ENCODE measurements at places on chromosomes 7 and 10. TPM values are rescaled to one million over a fixed set of nuclear protein-coding genes. Genes with fewer than 3 reads are reported as not detected.

GRCh38 chr7:105985672-105986215 is 22.7 kb downstream of the CDHR3 start:
- H3K4me3 ChIP-seq, result no peak overlapping the region
- H3K36me3 ChIP-seq, result peaks cover 2% of the 10 kb centered on the region
- DNase-seq, result no peak
- no peak overlapping the region for H3K27ac ChIP-seq
- peaks cover 20% of the 10 kb centered on the region for H3K4me1 ChIP-seq
- peaks cover 24% of the 10 kb centered on the region for H3K27me3 ChIP-seq

DNA sequence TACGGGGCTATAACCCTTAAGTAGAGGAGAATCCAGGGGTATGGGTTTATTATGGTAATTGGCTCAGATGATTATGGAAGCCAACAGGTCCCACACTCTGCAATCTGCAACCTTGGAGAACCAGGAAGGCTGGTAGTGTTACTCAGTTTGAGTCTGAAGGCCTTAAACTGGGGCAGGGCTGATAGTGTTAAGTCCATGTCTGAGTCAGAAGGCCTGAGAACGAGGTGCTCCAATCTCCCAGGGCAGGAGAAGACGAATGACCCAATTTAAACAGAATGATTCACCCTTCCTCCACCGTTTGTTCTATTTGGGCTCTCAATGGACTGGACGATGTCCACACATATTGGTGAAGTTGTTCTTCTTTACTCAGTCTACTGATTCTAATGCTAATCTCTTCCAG is 244.5 kb upstream of the PTER start:
- no peak for DNase-seq
- no peaks in the 10 kb centered on the region for H3K4me1 ChIP-seq

GRCh38 chr10:47261121-47261520 is 38.9 kb upstream of the GDF10 start:
- peaks cover 37% of the 10 kb centered on the region for H3K4me1 ChIP-seq
- no peaks in the 10 kb centered on the region for H3K36me3 ChIP-seq
- no peaks in the 10 kb centered on the region for H3K27me3 ChIP-seq
- H3K4me3 ChIP-seq, result no peak overlapping the region
- no peak overlapping the region for H3K27ac ChIP-seq
- no peak for DNase-seq

DNA sequence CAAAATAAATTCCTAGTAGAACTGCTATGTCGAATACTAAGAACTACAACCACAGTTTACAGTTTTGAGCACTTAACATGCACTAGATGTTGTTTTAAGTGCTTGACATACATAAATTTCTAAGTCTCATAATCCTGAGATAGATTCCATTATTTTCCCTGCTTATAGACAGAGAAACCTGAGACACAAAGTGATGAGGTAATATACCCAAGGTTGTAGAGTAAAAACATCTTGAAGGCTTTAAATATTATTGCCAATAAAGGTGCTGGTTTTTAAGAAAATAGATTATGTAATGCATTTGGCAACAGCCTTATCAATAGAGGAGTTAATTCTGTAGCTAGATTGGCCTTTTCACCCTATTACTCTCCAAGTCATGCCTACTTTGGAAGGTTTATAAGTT is 48.2 kb downstream of the PLEKHA8 start:
- H3K36me3 ChIP-seq, result peaks cover 19% of the 10 kb centered on the region
- no peaks in the 10 kb centered on the region for H3K27me3 ChIP-seq
- DNase-seq, result no peak

DNA sequence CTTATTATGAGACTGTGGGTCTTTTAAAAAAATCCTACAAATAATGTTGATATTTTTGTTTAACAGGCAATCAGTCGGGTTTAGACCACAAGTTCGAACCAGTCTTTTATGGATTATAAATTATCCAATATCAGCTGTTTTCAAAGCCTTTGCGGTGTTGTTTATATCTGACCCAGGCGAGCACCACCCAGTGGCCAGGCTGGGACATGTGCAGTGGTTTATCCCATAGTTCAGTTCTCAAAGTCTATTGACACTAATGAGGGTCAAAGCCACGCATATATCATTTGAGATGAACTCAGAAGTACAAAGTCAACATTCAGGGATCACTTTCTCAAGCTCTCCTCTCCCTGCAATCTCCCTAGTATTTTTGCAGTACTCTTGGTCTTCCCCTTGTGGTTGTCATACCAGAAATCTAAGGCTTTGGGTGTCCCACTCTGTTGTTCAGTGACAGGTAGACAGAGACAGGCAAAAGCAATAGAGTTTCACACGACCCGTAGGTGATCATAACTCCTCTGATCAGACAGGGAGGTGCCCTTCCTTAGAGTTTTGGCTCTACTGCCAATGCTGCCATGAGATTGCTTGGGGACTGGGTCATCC is 117.4 kb upstream of the POM121L12 start:
- no peak overlapping the region for H3K27ac ChIP-seq
- no peaks in the 10 kb centered on the region for H3K27me3 ChIP-seq
- no peaks in the 10 kb centered on the region for H3K36me3 ChIP-seq
- no peak overlapping the region for H3K4me3 ChIP-seq
- H3K4me1 ChIP-seq, result no peaks in the 10 kb centered on the region

GRCh38 chr7:130890176-130891020 is 156.4 kb upstream of the KLF14 start:
- DNase-seq, result no peak
- H3K27ac ChIP-seq, result peak overlapping the region; percentile 99
- peaks cover 91% of the 10 kb centered on the region for H3K4me1 ChIP-seq
- no peaks in the 10 kb centered on the region for H3K27me3 ChIP-seq

DNA sequence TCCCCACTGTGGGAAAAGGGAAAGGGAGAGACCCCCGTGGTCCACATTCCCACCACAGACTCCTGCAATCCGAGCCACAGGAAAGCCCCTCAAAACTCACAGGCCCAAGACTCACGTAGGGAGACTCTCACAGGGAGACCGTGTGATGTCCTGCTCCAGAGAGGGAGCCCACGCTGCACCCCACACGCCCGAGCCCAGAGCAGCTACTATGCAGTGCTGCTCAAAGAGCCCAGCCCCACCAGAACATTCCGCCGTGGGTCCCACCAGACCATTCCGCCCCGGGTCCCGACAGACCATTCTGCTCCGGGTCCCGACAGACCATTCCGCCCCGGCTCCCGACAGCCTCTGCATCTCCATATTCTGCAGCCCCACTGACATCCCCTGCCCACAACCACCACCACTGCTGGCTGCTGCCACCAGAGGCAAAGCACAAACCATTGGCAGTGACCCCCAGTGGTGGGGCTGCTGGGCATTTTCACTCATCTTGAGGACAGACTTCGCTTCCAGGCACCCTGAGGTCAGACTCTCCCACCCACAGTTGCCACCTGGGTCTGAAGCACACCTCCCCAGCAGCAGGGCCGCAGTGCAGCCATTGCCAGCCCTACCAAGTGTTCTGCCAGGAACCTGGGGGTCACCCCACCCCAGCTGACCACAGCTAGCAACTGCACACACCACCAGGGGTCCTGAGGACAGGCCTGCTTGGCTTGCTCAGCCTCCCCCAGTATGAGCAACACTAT is 625.4 kb upstream of the FOXK1 start:
- no peak for DNase-seq
- no peak overlapping the region for H3K27ac ChIP-seq
- no peaks in the 10 kb centered on the region for H3K27me3 ChIP-seq
- H3K36me3 ChIP-seq, result peaks cover 25% of the 10 kb centered on the region
- H3K4me3 ChIP-seq, result no peak overlapping the region

DNA sequence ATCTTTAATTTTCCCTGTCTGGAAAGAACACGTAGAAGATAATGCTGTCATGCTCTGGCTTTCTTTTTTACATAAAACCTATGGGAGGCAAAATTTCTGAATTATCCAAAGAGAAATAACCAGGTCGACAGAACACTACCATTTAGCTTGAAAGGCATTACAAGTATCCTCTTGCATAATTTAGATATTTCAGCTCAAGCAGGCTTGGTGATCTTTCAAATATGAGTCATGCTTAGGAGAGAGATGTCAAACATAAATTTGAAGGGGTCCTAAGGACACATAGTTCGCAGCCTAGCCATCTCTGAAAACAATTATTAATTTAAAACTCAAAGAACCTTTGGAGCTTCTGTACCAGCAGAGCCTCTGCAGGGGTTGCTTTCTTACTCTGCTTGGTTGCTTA is 100.9 kb downstream of the FAS start:
- no peak overlapping the region for H3K27ac ChIP-seq
- H3K36me3 ChIP-seq, result no peaks in the 10 kb centered on the region
- no peak for DNase-seq
- H3K4me1 ChIP-seq, result peaks cover 13% of the 10 kb centered on the region
- H3K4me3 ChIP-seq, result no peak overlapping the region
- no peaks in the 10 kb centered on the region for H3K27me3 ChIP-seq

GRCh38 chr7:8134089-8134733 is 127.8 kb downstream of the ICA1 start:
- peaks cover 7% of the 10 kb centered on the region for H3K4me1 ChIP-seq
- no peaks in the 10 kb centered on the region for H3K27me3 ChIP-seq
- no peak for DNase-seq
- no peak overlapping the region for H3K27ac ChIP-seq
- H3K36me3 ChIP-seq, result no peaks in the 10 kb centered on the region
- H3K4me3 ChIP-seq, result no peak overlapping the region

DNA sequence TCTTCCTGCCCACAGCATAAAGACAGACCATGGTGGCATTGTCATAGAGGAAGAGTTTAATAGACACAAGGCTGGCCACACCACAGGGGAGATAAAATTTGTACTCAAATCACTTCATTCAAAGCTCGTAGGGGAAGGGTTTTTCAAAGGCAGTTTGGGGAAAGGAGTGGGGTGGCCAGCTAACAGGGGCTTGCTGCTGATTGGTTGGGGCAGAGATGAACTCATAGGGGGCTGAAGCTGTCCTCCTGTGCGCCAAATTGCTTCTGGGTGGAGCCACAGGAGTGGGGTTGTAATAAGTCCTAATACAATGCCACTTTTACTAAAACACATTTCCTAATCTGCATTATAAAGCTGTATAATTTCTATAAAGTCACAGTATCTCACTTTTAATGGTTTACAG is 22.5 kb downstream of the PDZD8 start:
- H3K4me1 ChIP-seq, result peaks cover 13% of the 10 kb centered on the region
- H3K27me3 ChIP-seq, result no peaks in the 10 kb centered on the region
- no peak overlapping the region for H3K4me3 ChIP-seq

GRCh38 chr7:42469341-42469740 is 232.3 kb upstream of the GLI3 start:
- no peaks in the 10 kb centered on the region for H3K27me3 ChIP-seq
- H3K27ac ChIP-seq, result no peak overlapping the region

GRCh38 chr10:82056391-82056790 is 181.4 kb downstream of the NRG3 start:
- DNase-seq, result no peak
- H3K4me1 ChIP-seq, result no peaks in the 10 kb centered on the region
- H3K27ac ChIP-seq, result no peak overlapping the region

- H3K4me3 ChIP-seq, result no peak overlapping the region
- H3K27ac ChIP-seq, result no peak overlapping the region
- H3K27me3 ChIP-seq, result peaks cover 36% of the 10 kb centered on the region
- no peaks in the 10 kb centered on the region for H3K4me1 ChIP-seq
- H3K36me3 ChIP-seq, result no peaks in the 10 kb centered on the region
Observed at GRCh38 chr10:120813085-120813484, 38.1 kb upstream of the WDR11 start.

DNA sequence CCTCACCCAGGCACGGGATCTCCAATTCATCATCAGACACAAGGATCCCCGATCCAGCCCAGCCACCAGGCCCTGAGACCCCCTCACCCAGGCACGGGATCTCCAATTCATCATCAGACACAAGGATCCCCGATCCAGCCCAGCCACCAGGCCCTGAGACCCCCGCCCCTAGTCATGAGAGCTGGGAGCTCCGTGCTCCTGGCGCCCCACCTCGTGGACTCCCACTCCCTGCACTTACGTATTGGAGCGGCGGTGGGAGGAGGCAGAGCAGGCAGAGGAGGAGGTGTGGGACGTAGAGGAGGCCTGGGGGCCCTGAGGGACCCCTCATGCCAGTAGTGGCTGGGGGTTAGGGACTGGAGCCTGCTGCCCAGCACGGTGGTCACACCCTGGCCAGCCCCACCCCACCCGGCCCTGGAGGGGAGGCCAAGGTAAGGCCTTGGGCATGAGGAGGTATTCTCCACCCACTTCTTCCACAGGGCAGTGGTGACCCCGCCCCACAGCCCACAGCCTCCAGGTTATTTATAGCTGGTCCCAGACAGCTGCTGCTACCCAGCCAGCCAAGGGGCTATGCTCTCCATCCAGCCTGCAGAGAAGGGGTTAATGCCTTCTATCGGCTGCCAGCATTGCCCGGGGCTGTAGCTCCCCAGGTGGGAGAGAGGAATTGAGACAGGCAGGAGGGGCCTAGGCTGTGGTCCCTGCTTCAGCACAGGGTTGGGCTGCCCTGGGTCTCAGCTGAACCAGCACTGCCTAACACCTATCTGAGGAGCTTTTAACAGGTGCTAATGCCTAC is 17.6 kb upstream of the CRHR2 start:
- H3K27ac ChIP-seq, result no peak overlapping the region
- H3K4me3 ChIP-seq, result no peak overlapping the region
- H3K27me3 ChIP-seq, result peaks cover 59% of the 10 kb centered on the region
- no peaks in the 10 kb centered on the region for H3K36me3 ChIP-seq
- no peaks in the 10 kb centered on the region for H3K4me1 ChIP-seq

DNA sequence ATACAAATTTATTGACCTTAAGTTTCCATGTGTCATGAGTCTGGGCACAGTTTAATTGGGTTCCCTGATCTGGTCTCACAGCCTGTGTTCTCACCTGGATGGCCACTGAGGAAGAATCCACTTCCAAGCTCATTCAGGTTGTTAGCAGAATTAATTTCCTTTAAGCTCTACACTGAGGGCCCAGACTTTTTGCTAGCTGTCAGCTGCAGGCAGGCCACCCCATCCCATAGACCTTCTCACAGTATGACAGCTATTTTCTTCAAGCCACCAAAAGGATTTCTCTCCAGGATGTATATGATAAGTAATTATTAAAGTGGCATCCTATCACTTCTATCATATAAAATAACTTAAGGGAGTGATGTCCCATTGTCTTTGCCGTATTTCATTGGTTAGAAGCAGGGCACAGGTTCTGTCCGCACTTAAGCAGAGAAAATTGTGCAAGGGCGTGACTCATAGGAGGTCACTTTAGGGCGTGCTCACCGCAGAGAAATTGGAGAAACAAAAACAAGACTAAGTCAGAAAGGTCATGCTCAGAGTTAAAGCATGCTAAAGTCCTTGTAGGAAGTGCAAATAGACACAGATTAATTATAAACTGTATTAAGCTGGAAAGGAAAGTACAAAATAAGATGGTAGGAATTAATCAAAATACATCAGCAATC is 109.9 kb downstream of the AHR start:
- H3K4me3 ChIP-seq, result no peak overlapping the region
- peak overlapping the region; percentile 58 for H3K27ac ChIP-seq
- no peaks in the 10 kb centered on the region for H3K27me3 ChIP-seq
- peaks cover 36% of the 10 kb centered on the region for H3K4me1 ChIP-seq

Gene KLLN
- 0.72 TPM for total RNA-seq

DNA sequence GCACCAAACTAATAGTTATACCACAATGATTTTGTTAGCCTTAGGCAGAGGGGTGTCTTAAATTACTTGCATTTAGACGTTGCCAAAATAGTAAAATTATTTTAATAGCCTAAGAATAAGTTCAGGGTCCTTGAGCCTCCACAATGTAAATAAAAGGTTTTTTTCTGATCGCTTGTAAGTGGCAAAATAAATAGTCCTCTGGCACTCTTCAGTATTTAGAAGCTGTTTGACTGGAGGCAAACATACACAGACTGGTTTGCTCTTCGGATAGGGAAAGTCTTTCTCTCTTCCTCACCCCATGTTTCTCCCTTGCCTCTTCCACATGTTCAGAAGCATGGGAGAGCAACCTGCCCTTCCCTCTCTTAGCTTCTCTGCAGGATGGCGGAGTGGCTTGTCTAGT is 49.5 kb upstream of the FAM180A start:
- H3K27ac ChIP-seq, result no peak overlapping the region
- peaks cover 6% of the 10 kb centered on the region for H3K27me3 ChIP-seq
- DNase-seq, result no peak
- no peak overlapping the region for H3K4me3 ChIP-seq
- H3K36me3 ChIP-seq, result no peaks in the 10 kb centered on the region

Gene TDRD1
- not detected for total RNA-seq
